ENCODE measurements at places on chromosomes 13 and 19. TPM values are rescaled to one million over a fixed set of nuclear protein-coding genes. Genes with fewer than 3 reads are reported as not detected.

The CABP5 gene
- not detected for total RNA-seq

DNA sequence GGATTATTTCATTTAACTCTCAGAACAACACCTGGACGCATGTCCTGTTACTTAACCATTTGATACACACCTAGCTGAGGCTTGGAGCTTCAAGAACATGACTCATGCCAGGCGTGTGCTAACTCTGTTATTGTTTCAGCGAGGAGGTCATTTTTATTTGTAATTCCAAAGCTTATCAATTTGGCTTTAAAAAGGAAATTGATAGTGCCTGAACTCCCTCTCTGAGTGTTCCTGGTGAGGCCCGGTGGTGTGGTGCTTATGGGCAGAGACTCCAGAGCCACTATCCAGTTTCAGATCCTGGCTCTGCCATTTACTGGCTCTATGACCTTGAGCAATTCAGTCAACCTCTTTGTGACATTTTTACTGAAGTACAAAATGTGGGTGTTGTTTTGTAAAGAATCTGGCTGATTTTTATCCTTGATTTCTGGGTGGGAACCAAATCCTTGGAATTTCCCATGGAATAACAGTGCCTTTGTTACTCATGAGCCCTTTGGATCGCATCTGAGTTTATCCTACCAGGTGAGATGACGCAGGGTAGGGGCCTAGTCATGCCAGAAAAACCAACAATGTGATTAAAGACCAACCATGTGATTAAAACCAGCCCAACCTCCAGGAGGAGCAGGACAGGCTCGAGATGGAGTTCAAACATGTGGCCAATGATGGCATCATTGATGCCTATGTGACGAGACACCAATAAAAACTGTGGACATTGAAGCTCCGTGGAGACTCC, 198.8 kb downstream of the MYO16 start:
- no peak for DNase-seq

DNA sequence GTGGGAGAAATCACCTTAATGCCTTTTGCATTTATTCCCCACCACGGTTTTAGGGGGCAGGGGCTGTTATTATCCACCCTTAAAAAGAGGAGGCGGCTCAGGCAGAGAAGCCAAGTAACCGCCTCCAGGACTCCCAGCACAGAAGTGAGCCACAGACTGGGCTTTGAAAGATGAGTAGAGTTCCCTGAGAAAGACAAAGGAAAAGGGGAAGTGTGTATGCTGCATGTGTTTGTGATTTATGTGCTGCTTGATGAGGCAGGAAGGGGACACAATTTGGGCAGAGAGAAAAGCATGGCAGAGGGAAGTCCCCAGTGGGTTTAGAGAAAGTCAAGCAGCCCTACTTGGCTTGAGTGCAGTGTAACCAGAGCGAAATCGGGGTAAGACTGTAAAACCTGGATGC, 85.0 kb downstream of the DOCK9 start:
- no peak for DNase-seq

GRCh38 chr13:52053460-52053859, 29.0 kb downstream of the UTP14C start:
- DNase-seq = no peak

DNA sequence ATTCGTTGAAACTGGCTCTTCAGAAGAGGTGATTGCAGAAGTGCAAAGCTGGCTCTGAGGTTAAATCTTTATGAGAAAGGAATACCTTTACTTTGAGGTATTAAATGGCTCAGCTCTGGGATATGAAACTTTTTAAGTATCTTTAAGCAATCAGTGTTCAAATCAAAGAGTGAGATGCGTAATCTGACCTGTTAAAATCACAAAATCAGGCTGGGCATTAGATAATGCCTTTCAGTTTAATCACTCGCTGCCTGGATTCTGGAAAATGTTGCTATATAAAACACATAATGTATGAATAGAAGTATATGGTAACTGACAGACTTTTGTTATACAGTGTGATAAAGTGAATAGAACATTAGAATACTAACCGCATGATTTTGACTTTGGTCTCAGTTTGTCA, 2.0 kb upstream of the DGKH start:
- no peak for DNase-seq

DNA sequence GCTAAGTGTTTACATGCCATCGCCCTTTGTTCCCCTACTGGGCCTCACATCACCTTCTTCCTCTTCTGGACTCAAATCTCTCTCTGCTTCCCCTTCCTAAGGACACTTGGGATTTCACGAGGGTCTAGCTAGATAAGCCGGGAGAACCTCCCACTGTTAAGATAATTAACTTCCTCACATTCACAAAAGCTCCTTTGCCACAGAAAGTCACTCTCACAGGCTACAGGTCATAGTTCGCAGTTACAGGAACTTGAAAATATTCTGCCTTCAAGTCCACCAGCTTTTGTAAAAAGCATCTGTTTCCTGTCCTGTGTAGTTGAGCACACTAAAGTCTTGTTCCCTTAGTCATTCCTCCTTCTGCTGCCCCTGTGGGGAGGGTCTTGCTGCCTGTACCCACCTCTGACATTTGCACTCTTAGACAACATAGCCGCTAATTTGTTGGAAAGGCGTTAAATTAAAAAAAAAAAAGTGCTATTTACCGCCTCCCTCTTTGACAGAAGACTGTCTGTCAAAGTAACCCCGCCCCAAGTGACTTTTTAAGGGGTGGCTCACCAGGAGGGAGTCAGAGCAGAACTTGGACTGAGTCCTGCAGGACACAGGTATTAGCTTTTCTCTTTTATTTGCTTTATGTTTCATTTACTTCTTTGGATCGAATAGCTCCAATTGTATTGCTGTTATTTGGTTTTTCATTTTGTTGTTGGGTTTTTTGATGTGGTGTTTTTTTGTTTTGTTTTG, 26.8 kb upstream of the CEACAM21 start:
- DNase-seq = no peak

DNA sequence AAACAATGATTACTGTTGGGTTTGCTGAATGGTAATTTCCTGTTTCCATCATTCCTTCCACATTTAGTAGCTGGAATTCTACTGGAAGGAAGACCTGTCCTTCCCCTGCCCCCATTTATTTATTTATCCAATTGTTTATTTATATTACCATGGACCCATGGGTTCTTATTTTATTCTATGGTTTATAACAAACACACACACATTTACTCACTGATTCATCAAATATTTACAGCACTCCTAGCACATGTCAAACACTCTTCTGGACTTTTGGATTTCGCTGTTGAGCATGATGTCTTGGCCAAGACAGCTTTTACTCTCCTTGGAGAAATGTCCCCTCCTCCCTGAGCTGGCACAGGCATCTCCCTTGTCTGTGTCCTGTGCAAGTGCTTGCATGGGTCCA, 227.8 kb upstream of the MAB21L1 start:
- no peak for DNase-seq

DNA sequence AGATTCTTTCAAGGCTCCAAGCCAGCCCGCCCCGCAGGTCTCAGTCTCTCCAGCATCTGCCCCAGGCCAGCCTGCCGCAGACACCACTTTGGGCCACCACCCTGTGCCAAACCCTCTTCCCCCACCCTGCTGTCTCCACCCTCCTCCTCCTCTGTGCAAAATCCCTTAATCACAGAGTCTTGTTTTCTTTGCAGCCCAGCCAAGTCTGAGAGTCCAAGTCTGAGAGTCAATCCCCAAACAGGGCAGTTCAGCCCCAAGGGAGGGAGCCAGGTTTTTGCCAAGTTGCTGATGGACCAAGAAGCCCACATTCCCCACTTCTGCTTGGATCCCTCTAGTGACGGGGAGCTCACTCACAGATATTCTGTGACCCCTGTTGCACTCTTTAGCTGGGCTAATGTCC, 3.1 kb downstream of the ADAMTS10 start:
- DNase-seq = peak; percentile 56

GRCh38 chr19:43148233-43148632, 38.1 kb downstream of the PSG5 start:
- DNase-seq = peak; percentile 86

The IFNL2 gene
- not detected for total RNA-seq

- DNase-seq = no peak
Observed at GRCh38 chr13:42740753-42741152, 40.6 kb upstream of the FAM216B start.
